EL (cell line): ENCODE measurements at places on chromosomes 11 and 22.

- no peak for DNase-seq
Observed at GRCh38 chr11:118625036-118625690, 17.7 kb downstream of the PHLDB1 start.

DNA sequence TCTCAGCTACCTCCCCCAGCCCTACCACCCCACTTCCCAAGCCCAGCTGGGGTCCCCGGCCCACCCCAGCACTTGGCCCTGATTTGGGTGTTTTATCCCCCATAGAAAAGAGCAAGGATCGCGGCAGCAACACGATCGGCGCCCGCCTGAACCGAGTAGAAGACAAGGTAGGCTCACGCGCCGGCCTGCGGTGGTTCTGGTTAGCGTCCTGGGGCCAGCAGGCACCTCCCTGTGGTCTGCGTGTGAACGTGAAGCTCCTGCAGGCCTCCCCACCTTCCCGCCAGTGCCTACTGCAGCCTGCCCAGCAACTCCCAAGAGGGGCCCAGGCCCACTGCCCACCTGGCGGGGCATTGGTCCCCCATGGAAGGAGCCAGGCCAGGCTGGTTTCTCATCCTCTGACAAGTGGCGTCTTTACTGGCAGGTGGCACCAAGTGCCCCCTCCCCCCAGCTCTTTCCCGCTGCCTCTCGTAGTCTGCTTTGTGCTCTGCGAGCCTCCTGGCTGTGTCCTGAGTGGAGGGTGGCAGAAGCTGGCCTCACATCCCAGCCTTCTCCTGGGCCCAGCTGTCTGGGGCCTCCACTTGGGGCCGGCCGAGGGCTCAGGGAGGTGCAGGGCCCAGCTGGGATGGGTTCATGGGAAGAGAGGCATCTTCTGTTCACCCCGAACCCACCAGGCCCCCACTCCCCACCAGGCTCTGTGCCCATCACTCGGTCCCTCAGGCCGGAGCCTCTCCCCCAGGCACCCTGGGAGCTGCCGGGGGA, 78.3 kb upstream of the KCNQ1OT1 start:
- no peak for DNase-seq

DNA sequence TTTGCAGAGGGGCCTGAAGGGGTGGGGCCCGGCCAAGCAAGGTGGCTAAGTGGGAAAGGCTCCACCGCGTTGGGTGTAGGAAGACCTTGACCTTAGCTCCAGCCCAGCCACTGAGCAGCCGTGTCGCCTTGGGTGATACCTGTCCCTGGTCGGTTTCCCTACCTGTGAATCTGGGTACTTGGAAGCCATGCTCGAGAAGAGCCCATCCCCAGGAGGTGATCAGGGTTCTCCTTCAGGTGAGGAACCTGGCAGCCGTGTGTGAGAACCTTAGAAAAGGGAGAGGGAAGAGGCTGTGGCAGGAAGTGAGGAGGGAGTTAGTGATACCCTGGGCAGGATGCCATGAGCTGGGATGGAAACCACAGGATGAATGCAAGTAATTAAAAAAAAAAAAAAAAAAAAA, 21.6 kb downstream of the PPARA start:
- DNase-seq = peak; percentile 86

GRCh38 chr11:100823360-100823759, 136.3 kb downstream of the ARHGAP42 start:
- no peak for DNase-seq

GRCh38 chr11:113021111-113021510, 59.9 kb downstream of the NCAM1 start:
- DNase-seq = no peak

DNA sequence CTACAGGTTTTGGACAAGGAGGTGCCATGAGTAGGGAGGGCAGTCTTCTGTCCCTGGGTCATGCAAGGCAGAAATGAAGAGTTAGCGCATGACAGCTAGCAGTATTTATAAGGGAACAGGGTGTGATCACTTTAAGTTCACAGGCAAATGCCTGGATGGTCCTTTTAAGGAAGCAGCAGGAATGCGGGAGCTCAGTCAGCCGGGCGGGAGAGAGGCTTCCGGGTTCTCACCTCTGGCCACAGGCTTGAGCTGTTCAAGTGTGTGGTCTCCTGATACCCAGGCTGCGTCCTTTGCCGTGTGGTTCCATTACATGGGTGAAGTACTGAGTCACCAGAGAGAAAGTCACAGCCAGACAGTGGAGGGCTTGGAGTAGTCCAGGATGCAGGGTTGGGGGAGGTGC, 105.4 kb downstream of the BCR start:
- peak; percentile 76 for DNase-seq

DNA sequence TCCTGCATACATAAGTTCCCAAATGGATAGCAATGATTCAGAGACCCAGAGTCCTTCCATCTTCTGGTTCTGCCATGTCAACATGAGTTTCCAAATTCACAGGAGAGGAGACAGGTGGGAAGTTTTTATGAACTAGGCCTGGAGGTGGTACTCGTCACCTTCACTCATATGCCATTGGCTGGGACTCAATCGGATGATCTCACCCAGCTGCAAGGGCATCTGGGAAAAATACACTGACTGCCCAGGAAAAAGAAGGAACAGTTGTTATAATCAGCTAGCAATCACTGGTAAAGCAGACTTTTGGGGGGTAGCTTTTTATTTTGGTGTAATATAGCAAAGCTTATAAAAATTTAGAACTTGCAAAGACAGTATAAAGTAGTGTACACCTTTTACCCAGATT, 83.9 kb downstream of the OTOG start:
- DNase-seq = no peak

GRCh38 chr22:49914256-49914655, 4.0 kb downstream of the ALG12 start:
- no peak for DNase-seq

GRCh38 chr11:121086866-121087265, 14.2 kb upstream of the TECTA start:
- DNase-seq = peak; percentile 46

GRCh38 chr11:45324459-45324858, 38.3 kb upstream of the SYT13 start:
- no peak for DNase-seq

DNA sequence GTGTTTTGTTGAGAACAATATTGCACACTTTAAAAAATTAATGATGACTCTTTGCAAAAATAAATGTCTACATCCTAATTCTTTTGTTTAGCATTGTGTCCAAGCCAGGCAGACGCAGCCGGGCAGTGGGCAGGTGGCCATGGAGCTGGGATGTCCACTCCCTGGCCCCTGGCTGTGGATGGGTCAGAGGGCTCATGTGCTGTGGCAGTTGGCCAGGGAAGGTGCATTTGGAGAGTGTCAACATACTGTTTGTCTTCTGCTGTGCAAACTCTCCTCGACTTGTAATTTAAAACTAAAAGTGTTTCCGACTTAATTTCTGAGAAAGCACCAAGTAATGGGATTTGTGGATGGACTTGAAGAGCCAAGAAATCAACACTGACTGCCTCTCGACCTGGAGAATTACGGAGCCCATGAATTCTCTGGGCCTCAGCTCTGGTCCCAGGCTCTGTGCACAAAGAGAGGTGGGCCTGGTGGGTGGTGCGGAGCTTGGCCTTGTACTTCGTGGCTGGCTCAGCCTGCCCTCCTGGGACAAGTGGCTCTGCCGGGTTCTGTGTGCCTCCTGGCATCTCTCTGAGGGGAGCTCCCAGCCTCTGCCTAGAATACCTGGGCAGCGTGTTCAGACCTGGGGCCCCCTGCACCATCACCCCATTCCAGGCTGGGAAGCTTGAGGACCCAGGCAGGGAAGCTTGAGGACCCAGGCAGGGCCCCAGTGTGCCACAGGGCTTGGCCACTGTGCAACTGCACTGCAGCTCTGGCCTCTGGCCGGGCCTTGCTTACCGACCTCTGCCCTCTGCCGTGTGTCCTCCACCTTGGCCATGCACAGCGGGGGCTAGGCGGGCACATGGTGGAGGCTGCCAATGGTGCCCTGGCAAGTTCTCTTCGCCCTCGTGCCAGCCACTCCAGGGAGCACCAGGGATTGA, 46.4 kb downstream of the RTN4R start:
- DNase-seq = no peak

GRCh38 chr22:28981818-28982499, 79.7 kb downstream of the C22orf31 start:
- DNase-seq = no peak

GRCh38 chr11:126857860-126858808, 142.4 kb downstream of the KIRREL3 start:
- no peak for DNase-seq

GRCh38 chr22:42820045-42820763, 36.9 kb downstream of the ARFGAP3 start:
- peak; percentile 88 for DNase-seq

GRCh38 chr11:39174196-39174595, 2285.3 kb downstream of the LRRC4C start:
- no peak for DNase-seq

GRCh38 chr11:132579634-132580327, 952.5 kb downstream of the OPCML start:
- no peak for DNase-seq

DNA sequence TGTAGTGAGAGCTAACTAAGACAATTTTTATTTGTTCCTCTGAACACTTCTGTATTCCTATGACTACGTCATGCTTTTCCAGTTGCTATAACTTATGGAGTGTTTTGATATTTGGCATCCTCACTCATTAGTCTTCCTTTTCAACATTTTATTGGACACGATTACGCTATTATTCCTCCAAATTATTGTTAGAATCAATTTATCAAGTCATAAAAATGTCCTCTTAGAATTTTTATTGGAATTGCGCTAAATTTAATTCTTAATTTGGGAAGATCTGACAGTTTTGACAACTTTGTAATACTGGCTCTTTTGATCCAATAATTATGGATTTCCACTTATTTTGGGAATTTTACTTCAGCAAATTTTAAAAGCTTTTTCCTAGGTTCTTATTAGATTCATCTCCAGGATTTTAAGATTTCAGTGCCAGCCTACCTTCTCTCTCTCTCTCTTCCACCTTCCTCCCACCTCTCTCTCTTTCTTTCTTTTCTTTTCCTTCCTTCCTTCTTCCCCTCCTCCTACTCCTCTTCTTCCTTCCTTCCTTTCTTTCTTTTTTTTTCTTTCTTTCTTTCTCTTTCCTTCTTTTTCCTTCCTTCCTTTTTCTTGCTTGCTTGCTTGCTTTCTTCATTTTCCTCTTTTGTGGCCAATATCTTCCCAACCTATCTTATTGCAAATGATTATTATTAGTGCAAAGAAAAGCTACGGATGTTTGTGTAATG, 50.8 kb downstream of the TST start:
- no peak for DNase-seq

DNA sequence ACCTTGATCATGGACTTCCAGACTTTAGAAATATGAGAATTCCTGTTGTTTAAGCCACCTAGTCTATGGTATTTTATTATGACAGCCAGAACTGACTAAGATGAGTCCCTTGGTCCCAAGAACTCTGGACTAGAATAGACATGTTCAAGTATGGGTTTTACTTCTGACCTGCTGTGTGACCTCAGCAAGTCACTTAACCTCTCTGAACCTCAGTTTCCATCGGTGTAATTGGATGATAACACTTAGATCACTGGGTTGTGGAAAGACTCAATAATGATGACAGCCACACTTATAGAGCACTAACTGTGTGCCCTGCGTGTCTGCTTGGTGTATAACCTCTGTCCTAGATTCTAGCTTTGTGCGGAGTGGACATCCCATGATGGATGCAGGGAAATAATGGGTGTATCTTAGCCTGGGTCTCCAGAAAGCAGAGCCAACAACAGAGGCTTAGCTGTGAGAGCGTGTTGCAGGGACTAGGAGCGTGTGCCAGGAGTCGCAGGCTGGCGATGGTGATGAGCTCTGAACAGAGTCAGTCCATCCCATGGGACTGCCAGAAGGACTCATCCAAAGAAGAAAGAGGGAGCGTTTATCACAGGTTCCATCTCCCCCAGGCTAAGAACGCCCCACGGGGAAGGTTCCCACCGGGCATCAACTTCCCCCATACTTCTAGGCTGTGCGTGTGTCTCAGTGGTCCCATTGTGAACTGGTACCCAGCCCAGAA, 93.2 kb upstream of the TP53I11 start:
- no peak for DNase-seq

- DNase-seq = no peak
Observed at GRCh38 chr11:70087446-70088167, 9.5 kb downstream of the ANO1 start.

GRCh38 chr11:33128739-33129138, 32.5 kb downstream of the CSTF3 start:
- no peak for DNase-seq

DNA sequence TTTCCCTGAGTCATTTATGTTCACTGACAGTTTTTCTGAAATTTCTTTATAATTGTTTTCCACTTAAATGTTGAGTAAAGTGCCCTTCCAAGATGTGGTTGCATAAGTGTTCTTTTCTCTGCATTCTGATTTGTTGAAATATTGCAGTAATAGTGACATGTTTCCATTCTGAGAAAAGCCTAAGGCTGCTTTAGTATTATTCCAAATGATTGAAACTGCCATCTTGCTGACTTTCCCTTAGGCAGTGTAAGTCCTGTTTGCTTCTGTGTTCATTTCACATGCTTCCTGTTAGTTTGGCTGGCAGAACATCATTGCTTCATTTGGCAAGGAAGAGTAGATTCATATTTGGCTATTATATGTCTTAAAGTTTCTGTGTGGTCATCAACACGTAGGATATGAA, 146.5 kb downstream of the ELP4 start:
- peak; percentile 29 for DNase-seq

GRCh38 chr11:110463153-110463552, 33.4 kb downstream of the FDX1 start:
- DNase-seq = peak; percentile 49

DNA sequence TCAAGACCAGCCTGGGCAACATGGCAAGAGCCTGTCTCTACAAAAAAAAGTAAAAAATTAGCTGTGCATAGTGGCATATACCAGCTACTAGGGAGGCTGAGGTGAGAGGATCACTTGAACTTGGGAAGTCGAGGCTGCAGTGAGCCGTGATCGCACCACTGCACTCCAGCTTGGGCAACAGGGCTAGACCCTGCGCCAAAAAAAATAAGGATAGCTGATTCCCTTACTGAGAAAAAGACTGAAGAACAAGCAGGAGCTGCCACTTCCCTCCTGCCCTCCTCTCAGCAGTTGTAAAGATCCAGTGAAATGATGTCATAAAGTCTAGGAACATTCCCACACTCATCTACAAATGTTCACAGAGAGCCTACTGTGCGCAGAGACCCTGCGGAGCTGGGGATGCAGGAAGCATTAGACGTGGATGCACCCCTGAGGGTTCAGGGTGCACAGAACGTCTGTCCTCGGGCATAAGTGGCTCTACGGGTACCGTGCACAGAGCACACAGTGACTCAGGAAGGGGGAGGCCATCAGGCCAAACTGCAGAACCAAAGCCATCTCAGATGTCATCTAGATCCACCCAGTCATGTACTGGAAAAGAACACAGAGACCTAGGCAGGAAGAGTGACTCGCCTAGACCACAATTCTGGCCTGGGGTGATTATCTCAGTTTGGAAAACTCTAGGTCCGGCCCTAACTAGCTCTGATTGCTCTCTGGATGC, 11.7 kb downstream of the SEC14L2 start:
- DNase-seq = peak; percentile 92

- peak; percentile 65 for DNase-seq
Observed at GRCh38 chr11:75384438-75385080, 14.8 kb upstream of the RPS3 start.

- DNase-seq = peak; percentile 21
Observed at GRCh38 chr11:132858223-132858622, 674.1 kb downstream of the OPCML start.
